ENCODE measurements at places on chromosomes 7 and 10. TPM values are rescaled to one million over a fixed set of nuclear protein-coding genes. Genes with fewer than 3 reads are reported as not detected.

DNA sequence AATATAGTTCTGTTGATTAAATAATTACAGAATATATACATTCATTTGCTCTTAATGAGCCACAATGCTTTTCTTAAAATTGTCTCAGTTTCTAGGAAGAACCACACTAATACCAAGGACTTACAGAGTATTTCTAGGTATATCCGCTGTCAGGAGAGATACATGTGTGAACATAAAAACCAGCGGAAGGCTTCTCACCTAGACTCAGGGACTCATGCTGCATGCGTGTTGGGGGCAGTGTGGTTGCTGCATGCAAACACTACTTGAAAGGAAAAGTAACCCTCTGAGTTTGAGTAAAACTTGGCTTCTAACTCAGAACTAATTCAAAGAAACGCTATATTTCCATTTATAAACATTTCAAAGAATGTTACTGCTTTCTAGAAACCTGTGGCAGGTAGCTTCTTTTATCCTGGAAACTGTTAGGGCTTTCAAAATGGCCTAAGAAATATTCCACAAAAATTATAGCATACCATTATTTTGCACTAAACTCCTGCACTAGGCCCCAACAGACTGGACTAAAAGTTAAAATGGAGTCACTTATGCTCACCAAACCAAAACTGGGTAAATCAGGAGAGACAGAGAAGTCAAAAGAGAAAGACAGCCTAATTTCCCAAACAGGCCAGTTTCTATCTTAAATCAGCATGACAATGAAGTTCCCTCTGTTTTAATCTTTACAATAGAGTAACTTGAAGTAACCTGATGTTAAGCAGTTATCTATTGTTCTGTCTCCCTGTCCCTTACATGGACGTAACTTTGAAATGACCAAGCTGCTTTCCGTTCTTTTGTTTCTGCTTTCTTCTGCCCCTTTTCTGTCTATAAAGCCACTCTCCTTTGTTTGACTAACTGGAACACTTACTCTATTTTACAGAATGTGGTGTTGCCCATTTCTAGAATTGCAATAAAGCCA lies 95.2 kb upstream of the FAM133B start:
- H3K36me3 ChIP-seq: no peaks in the 10 kb centered on the region
- DNase-seq: no peak
- H3K27ac ChIP-seq: peak overlapping the region; percentile 55

DNA sequence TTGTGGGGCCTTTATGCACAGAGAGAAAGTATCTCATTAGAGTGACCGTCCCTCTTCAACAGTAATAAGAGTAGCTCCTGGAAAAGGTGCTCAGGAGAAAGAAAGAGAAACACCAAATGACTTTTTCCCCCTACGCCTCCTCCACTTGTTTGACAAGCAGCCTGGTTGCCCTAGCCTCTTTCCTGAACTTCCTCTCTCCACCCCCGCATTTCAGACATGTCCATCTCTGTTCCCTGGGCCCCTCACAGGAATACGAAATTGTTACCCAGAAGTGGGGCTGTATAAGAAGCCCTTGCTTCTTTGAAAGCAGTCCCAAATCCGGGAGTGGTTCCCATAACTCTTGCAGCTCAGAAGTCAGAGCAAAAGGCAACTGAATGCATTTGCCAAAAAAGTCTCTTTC lies 119.6 kb upstream of the ADO start:
- peaks cover 16% of the 10 kb centered on the region for H3K36me3 ChIP-seq
- peaks cover 13% of the 10 kb centered on the region for H3K4me1 ChIP-seq
- no peak for DNase-seq
- H3K27me3 ChIP-seq: 0 out of 2 replicates have a peak, but pooled peaks cover 4% of the 10 kb centered on the region

DNA sequence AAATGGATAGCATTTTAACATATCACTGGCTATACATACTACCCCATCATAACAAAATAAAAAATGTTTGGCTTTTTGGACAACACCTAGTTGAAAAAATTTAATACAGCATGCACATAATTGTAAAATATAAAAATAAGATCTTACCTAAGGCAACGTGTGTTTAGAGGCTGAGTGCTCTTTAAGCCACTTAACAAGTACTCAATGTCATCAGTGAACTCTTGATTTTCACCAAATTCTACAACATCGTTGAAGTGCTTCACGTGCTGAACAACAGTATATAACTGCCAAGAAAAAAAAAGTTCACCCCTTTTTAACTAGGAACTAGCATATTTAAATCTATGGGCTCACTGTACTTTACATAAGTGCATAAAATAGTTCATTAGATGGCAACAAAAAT lies 49.5 kb downstream of the WAPL start:
- H3K27ac ChIP-seq: no peak overlapping the region
- no peaks in the 10 kb centered on the region for H3K4me1 ChIP-seq
- no peak for DNase-seq
- H3K27me3 ChIP-seq: no peaks in the 10 kb centered on the region
- no peak overlapping the region for H3K4me3 ChIP-seq

DNA sequence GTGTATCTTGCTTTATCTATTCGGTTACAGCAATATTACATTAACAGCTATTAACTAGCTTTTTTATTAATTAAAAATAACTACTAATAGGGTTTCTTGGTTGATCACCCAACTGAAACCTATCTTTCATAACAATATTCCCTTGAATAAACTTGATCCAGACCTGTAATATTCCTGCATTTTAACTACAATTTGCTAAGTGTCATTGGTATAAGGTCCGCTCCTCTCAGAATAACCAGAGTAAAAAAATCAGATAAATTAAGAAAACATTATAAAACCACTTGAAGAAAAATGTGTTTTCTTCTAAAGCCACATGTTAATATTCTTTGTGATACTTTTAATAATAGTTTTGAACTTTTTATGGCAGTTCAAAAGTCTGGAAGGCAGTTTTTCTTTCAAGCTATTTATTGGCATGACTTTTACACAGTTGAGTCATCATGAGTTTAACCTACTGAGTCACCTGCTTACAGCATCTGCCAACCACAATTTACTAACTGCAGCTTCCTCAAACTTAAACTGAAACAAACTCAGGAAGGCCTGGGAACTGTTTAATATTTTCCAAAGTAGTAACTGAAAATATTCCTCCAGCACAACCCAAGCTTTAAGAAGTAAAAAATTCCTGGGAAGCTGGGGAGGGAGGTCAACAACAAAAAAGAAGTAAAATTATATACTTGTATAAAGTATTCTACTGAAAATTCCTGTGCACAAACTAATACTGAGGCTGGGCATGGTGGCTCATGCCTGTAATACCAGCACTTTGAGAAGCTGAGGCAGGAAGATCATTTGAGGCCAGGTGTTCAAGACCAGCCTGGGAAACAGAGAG lies 103.2 kb downstream of the NRBF2 start:
- no peaks in the 10 kb centered on the region for H3K36me3 ChIP-seq
- DNase-seq: no peak
- H3K4me3 ChIP-seq: no peak overlapping the region

The SEMA3A gene
- 33.3 TPM for total RNA-seq

The ATP5F1C gene
- total RNA-seq: 270 TPM

GRCh38 chr7:2948749-2949148 lies 94.9 kb downstream of the CARD11 start:
- H3K4me1 ChIP-seq: peaks cover 18% of the 10 kb centered on the region
- H3K36me3 ChIP-seq: peaks cover 54% of the 10 kb centered on the region
- no peak for DNase-seq

- H3K27ac ChIP-seq: no peak overlapping the region
- H3K27me3 ChIP-seq: no peaks in the 10 kb centered on the region
- no peaks in the 10 kb centered on the region for H3K4me1 ChIP-seq
- no peak for DNase-seq
Observed at GRCh38 chr10:110897184-110897583, 21.8 kb downstream of the BBIP1 start.

DNA sequence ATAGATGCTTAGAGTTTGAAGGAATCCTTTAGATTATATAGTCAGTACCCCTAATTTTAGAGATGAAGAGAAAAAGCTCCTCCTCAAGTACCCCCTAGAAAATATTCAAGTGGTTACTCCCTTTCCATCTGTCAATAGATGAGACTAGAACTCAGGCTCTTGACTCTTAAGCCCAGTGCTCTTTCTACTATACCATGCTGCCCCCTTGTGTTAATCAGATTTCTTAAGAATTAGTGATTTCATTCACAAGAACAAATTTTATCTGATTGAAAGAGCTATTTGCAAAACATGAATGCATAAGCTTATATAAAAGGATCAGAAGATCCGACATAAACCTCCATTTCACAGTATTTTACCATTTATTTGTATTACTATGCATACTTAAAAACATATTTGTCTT lies 179.3 kb downstream of the TFEC start:
- no peaks in the 10 kb centered on the region for H3K27me3 ChIP-seq
- no peak for DNase-seq
- no peaks in the 10 kb centered on the region for H3K36me3 ChIP-seq
- peaks cover 7% of the 10 kb centered on the region for H3K4me1 ChIP-seq
- H3K27ac ChIP-seq: no peak overlapping the region
- H3K4me3 ChIP-seq: no peak overlapping the region

- peaks cover 34% of the 10 kb centered on the region for H3K27me3 ChIP-seq
- H3K4me3 ChIP-seq: peak overlapping the region; percentile 92
- no peaks in the 10 kb centered on the region for H3K36me3 ChIP-seq
- peaks cover 18% of the 10 kb centered on the region for H3K4me1 ChIP-seq
- peak; percentile 15 for DNase-seq
Observed at GRCh38 chr10:99658622-99659030, 683 bp upstream of the ENTPD7 start.

DNA sequence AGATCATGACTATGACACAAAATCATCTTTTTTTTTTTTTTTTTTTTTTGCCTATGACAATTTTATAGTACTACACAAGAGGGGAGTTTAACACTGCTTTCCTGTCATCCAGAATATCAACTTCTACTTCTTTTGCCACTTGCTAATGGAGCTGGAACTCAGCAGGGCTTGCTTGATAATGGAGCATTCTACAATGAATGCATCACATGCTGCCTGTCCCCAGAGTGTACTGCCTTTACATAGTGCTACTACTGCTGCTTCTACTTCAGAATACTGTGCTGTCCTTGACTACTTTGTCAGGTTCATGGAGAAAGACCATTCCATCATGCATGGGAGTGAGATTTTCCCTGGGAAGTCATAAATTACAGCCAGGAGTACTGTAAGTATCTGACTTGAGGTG lies 338.6 kb upstream of the SEMA3A start:
- DNase-seq: no peak
- H3K36me3 ChIP-seq: no peaks in the 10 kb centered on the region
- H3K4me1 ChIP-seq: peaks cover 27% of the 10 kb centered on the region
- H3K27ac ChIP-seq: no peak overlapping the region
- no peak overlapping the region for H3K4me3 ChIP-seq

The BMPER gene
- total RNA-seq: 1.9 TPM

DNA sequence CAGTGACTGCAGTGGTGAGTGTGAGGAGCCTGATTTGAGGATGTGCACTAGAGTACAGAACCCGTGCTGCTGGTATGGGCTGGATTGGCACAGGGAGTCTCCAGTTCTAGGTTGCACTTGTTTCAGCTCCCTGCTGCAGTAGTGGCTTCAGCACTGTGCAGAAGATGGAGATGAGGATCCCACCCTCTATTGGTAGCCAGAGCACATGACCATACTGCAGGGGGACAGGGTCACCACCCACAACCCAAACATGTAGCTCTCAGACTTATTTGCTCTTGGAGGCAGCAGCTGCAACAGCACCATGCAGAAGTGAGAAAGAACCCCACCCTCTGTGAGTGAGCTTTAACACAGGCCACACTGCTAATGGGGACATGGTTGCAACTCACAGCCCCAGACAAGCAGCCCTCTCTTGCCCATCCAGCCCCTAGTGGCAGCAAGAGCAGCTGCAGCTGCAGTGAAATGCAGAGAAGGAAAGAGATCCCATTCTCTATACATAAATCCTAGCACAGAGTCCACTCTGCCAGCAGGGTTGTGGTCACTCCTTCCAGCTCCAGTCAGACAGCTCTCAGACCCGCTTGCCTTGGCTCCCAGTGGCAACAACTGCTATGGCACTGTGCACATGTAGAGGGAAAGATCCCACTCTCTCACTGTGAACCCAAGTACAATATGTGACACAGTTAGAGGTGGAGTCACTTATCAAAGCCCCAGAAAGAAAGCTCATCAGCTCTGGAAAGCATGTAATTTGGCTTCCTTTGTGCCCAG lies 51.4 kb upstream of the SCIN start:
- peaks cover 25% of the 10 kb centered on the region for H3K36me3 ChIP-seq

DNA sequence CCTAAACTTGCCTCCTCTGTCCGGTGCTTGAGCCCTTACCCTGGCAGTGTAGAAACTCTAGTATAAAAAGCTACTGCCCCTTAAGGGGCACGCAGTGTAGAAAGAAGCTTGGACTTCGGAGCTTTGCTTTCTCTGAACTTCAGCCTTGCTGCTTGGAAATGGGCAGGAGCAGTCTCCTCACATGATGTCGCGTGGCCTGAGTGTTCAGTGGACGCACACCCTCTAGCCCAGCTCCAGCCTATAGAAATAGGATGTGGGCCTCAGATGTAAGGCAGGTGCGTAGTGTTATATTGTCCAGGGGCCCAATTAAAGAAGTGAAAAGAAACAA lies 98.2 kb upstream of the PCBD1 start:
- H3K27me3 ChIP-seq: no peaks in the 10 kb centered on the region
- no peak overlapping the region for H3K27ac ChIP-seq

GRCh38 chr10:52599551-52600200 lies 172.9 kb downstream of the MBL2 start:
- DNase-seq: no peak
- H3K36me3 ChIP-seq: no peaks in the 10 kb centered on the region
- H3K27ac ChIP-seq: no peak overlapping the region
- H3K27me3 ChIP-seq: no peaks in the 10 kb centered on the region
- H3K4me1 ChIP-seq: no peaks in the 10 kb centered on the region

DNA sequence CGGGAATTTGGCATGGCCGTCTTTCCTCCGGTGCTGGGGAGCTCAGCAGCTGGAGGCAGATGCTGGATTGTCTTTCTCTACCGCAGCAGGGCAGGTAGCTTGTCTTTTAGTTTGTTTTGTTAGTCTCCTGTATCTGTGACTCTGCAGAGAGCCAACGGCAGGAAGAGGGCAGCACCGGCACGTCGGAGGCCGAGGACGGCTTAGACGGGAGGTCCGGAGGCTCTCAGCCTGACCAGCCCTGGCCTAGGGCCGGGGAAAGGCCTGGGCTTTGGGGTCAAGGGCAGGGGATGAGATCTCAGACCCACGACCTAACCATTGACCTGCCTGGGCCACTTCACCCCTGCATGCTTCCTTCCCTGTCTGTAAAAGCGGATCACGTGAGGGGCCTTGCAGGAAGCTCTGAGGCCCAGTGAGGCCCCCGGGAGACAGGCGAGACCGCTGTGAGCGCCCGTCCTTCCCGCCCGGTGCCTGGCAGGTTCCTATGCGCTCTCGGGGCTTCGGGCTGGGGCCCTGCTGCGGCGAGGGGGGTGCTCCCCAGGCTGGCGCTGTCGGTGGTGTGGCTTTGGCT lies 72.7 kb downstream of the LHPP start:
- peaks cover 42% of the 10 kb centered on the region for H3K4me1 ChIP-seq
- peak overlapping the region; percentile 57 for H3K27ac ChIP-seq
- no peaks in the 10 kb centered on the region for H3K36me3 ChIP-seq
- peak; percentile 45 for DNase-seq
- H3K4me3 ChIP-seq: no peak overlapping the region

The PAX4 gene
- total RNA-seq: not detected

GRCh38 chr10:86651631-86652331 lies 2.6 kb upstream of the OPN4 start:
- no peak overlapping the region for H3K27ac ChIP-seq
- H3K4me1 ChIP-seq: peaks cover 13% of the 10 kb centered on the region
- H3K27me3 ChIP-seq: no peaks in the 10 kb centered on the region
- no peak overlapping the region for H3K4me3 ChIP-seq

All from WTC11 (cell line).